T-helper 1 cell (primary cell): ENCODE measurements at places on chromosomes 4 and X.

GRCh38 chr4:61877893-61878292, 677.8 kb downstream of the ADGRL3 start:
- DNase-seq = no peak

- DNase-seq = no peak
Observed at GRCh38 chrX:30590368-30590767, 12.8 kb upstream of the TASL start.

DNA sequence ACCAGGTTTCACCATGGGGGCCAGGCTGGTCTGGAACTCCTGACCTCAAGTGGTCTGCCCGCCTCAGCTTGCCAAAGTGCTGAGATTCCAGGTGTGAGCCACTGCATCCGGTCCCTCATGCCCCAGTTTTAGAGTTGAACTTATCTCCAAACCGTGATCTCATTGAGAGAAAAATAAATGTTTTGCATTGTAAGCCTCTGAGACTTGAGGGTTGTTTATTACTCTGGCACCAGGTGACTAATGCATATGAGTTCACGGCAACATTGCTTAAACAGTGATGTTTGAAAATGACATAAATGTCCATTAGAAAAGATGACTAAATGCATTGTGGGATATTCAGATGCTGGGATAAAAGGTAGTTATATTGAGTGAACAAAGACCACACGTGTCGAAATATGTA, 22.9 kb upstream of the FAT1 start:
- DNase-seq = no peak

DNA sequence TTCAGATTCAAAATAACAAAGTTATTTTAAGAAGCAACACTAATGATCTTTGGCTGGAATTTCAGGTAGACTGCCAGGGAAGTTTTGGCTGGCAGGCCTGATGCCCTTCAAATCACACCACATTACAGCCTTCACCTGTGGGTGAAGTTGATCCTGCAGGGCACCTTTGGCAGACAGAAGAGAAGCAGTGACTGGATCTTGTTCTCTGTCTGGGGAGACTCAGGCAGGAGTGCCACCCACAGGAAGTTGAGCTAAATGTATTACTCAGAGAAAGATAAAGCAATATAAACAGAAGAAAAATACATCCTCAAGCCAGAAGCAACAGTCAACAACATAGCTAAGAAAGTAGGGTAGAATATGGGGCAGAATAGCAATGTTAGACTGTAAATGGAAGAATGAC, 12.8 kb upstream of the CFAP299 start:
- peak; percentile 15 for DNase-seq

GRCh38 chr4:147840838-147841738, 109.2 kb downstream of the ARHGAP10 start:
- DNase-seq = no peak

DNA sequence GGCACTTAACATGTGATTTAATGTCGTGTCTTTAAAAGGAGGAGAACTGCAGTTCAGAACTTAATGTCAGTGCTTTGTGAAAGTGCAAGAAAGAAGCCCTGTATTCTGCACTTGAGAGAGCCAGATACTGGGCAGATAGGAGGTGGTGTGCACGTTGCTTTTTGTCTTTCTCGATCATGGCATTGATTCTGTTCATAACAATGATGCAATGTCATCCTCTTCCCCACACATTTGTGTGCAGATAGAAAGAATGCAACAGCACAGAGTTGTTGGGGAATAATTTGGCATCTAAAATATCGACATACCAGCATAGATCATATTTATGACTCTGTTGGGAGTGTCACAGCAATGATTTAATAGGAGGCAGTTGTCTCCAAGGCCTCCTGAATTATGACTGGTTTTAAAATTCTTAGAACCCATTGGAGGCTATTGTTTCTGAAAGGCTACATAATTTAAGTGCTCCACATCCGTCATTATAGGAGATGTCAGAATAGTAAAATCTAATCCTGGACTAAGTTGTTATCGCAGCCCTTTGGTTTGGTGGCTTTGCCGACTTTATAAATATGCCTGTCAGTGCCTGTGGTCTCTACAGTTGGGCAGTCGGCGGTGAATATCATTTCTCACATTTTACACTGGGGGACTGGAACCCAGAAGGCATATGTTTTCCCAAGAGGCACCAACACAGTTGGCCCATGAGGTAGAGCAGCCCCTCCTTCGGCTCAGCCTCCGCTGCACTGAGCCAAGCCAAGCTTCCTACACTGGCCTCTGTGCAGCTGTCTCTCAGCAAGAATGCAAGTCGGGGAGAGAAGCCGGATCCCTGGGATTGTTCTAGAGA, 124.9 kb downstream of the PTTG2 start:
- no peak for DNase-seq

GRCh38 chrX:66039944-66040343, at the start of gene VSIG4:
Gene VSIG4 (minus strand): TSS chrX:66040080. CDS start chrX:66039998, 82 bp downstream.
- no peak for DNase-seq

- no peak for DNase-seq
Observed at GRCh38 chr4:101019313-101019712, 328.0 kb downstream of the PPP3CA start.

- no peak for DNase-seq
Observed at GRCh38 chr4:14575289-14575688, 427.0 kb upstream of the CPEB2 start.

- no peak for DNase-seq
Observed at GRCh38 chrX:24260842-24261550, 52.9 kb downstream of the SUPT20HL2 start.

GRCh38 chrX:145213504-145213903, 33.8 kb upstream of the SPANXN1 start:
- DNase-seq = no peak

DNA sequence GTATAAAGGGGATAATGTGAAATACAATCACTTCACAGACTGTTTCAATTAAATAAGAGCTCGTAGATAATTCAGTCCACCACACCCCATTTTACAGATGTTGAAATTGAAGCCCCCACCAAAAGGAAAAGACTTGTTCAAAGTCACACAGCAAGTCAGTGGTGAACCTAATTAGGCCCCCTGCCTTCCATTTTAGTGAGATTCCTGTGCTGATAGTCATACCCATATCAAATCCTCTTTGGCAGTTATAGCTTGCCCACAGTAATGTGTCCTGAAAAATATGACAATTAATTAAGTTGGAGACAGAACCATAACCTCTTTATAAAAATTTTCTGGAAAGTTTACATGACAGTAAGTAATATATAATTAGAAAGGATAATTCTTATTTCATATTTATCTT, 58.0 kb downstream of the AR start:
- DNase-seq = no peak

- DNase-seq = no peak
Observed at GRCh38 chr4:2820216-2820982, 23.2 kb upstream of the ADD1 start.

DNA sequence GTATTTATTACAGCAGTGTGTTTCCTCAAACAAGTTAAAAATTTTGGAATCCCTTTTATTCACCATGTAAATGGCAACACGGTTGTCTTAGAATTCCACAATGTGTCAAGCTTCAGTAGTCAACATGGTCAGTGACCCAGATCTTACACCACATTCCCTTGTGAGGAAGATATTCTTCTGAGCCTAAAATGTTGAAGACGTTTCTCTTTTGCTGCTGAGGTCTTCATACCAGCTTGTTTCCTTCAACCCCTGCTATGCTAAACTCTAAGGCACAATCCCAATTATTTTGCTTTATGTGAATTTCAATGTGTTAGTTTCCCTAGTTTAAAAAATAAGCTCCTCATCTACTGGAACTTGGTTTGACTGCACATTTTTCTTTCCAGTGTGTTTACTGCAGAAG, 17.6 kb upstream of the LDB2 start:
- DNase-seq = no peak

- no peak for DNase-seq
Observed at GRCh38 chr4:94463771-94464170, 12.0 kb downstream of the PDLIM5 start.

DNA sequence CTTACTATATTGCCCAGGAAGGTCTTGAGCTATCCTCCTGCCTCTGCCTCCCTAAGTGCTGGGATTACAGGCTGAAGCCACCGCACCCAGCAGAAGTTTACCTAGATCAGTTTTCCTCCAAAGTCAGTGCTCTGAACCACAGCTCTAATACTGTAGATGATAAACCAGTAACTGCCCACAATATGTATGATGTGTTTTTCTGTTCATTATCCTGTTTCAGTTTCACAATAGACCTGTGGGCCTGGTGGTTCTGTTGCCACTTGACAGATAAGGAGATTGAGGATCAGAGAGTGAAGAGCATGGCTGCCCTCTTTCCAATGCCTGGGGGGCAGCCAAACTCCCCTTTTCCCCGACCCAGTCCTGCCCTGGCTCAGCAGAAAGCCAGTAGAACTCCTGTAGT, 87.0 kb downstream of the EFNB1 start:
- no peak for DNase-seq

DNA sequence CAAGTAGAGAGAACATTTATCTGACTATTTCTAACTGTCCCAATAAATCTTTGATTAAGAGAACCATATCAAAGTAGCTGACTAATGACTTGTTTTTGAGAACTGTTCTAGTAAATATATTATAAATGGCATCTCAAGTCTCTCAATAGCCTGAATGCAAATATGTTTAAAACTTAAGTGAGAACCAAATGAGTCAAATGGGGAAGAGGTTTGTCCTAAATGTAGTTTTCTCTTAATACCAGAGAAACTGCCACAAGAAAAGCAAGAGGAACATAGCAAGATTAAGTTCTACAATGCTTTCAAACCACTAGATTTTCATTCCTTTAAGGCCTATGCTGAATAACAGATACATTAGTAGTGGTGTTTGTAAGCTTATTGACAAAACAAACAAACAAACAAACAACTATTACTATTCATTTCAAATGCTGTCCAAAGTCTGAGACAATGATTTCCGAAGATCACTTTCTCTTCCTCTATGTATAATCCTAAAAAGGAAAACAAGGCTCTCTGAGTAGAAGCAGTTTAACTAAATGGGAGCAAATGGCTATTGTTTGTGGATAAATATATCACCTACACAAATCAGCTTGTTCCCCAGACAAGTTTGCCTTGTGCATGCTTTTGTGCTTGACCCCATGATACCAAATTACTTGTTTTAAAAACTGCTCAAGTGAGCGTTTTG, 408.4 kb upstream of the EMCN start:
- DNase-seq = no peak

- DNase-seq = no peak
Observed at GRCh38 chrX:107768051-107768450, 7.5 kb downstream of the TSC22D3 start.
